CD4-positive, alpha-beta memory T cell (primary cell): ENCODE measurements at places on chromosomes 7 and 10.

DNA sequence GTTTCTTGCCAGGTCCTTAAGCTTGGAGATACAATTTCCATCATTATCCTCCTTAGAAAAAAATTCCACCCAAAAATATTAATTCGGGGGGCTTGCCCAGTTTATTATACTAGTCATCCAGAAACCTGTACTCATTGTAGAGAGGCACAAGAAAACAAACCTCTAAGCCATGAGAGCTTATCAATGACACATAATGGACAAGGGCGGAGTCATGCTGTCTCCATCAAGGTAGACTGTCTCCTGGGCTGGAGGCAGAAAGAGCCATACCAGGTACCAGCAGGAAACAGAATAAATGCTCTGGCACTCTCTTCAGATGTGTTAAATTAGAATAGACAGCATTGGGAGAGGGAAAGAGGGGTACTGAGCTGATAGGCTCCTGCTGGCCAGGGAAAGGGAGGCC lies 69.8 kb upstream of the GSDME start:
- no peak for DNase-seq

- no peak for DNase-seq
These were observed 152.7 kb downstream of the HECW1 start for GRCh38 chr7:43265139-43265538.

GRCh38 chr7:102063690-102064180 lies 222.9 kb upstream of the SH2B2 start:
- DNase-seq = no peak

GRCh38 chr7:24907311-24907886 lies 72.6 kb downstream of the OSBPL3 start:
- peak; percentile 43 for DNase-seq

GRCh38 chr7:84923348-84923747 lies 263.5 kb downstream of the SEMA3D start:
- no peak for DNase-seq

- no peak for DNase-seq
These were observed 1023.0 kb upstream of the SORCS1 start for GRCh38 chr10:108187408-108188012.
